ENCODE measurements at places on chromosomes 11 and 22.

DNA sequence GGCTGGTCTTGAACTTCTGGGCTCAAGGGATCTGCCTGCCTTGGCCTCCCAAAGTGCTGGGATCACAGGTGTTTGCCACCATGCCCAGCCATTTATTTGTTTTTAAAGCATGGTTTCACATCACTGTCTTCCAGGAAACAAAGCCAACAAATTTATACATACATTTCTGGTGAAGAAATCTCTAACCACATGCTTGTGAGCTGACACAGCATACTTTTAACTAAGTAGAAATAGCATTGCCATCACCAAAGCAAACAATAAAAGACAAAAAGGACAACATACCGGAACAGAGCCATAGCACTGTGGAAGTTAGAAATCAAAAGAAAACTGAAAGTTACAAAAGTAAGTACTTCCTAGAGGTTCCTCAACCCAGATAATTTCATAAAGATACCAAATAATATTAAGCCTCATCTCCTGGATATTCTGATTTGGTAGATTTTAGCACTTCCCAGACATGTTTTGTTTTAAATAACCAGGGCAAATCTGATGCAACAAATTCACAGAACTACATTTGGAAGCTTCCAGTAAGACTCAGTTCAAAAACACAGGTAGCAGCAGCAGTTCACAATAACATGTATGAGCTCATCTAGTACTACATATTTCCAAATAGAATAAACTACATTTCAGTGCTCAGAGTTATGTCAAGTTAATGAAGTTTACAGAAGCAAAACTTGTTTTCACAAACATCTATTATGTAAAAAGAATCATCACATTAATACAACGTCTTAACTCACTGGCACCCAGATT is 70.6 kb downstream of the RRAS2 start:
- DNase-seq, result no peak

DNA sequence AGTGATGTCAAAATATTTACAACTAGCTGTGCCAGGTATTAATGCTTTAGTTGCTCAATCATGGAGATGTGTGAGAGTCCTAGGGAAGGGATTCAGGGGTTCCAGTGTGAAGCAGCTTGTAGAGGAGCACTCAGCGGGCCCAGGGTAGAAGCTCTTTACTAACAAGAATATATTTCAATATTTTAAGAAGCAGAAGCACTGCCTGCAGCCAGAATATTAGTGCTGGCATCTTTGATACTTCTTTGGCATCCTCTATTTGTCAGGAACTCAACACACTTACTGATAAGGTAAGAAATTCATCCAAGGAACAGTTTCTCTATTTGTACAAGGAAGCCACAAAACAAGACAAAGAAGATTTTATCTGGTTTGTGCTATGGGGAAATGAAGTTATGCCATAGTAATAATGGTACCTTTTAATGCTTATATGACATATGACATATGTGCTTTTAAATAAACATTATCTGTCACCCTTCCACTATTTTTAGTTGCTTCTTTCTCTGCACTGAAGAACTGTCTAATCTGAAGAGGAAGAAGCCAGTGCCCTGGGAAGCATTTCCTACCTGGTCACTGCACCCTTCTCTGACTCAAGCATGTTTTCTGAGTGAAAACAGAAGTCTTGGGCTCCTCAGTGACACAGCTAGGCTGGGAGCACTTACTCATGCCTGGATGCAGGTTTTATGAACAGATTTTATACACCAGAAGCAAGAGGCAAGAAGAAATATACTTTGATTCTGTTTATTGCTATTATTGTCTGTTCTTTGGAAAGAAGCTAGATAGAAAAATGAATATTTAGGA is 388.1 kb upstream of the CCDC90B start:
- DNase-seq, result no peak

DNA sequence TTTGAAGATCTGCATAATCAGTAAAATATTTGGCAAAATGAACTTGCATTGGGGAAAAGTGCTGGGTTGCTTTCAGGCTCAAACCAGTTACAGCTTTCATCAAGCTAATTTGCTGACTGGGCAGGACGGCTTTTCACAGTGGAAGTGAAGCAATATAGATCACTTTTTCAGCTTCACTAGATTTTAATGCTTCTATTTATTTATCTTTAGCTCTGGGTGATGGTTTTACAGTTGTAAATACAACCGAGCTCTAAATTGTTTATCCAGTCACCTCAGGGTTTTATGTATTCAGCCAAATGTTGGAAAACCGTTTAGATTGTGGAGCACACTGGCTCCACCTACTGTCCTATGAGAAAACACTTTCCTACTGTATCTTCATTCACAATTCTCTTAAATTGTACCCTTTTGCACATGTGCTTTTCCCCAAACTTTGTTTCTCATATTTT is 58.2 kb downstream of the ACER3 start:
- DNase-seq, result no peak

- DNase-seq, result no peak
Measured at GRCh38 chr11:61164606-61165424, 3.6 kb upstream of the VPS37C start.

GRCh38 chr22:20299746-20300136 is 20.1 kb downstream of the DGCR6L start:
- DNase-seq, result no peak

DNA sequence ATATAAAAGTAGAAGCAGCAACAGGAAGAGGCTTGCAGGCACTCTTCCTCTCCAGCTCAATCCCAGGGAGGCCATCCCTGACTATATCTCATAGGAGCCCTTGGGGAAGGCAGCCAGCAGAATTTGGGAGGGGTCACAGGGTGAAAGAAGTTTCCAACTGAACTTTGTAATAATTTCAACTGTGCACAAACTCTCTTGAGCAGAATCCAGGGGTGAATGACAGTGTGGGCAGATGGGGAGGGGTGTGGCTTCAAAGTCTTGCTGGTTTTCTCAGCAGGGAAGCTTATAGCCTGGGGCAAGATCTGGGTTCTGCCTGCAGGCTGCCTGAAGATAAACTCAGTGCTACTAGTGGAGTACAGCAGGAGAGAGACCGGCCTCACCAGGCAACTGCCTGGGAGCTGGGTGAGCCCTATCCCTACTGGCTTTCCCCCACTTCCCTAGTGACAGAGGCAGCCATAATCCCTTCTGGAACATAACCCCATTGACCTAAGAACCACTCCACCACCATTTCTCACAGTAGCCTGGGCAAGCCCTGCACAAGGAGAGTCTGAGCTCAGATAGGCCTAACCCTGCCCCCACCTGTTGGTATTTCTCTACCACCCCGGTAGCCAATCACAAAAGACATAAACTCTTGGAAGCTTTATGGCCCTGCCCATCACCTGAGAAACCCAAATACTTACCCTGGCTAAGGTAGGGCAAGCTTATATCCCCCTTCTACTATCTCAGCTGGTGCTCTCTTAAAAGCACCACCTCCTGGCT is 17.8 kb upstream of the TTC12 start:
- DNase-seq, result no peak

DNA sequence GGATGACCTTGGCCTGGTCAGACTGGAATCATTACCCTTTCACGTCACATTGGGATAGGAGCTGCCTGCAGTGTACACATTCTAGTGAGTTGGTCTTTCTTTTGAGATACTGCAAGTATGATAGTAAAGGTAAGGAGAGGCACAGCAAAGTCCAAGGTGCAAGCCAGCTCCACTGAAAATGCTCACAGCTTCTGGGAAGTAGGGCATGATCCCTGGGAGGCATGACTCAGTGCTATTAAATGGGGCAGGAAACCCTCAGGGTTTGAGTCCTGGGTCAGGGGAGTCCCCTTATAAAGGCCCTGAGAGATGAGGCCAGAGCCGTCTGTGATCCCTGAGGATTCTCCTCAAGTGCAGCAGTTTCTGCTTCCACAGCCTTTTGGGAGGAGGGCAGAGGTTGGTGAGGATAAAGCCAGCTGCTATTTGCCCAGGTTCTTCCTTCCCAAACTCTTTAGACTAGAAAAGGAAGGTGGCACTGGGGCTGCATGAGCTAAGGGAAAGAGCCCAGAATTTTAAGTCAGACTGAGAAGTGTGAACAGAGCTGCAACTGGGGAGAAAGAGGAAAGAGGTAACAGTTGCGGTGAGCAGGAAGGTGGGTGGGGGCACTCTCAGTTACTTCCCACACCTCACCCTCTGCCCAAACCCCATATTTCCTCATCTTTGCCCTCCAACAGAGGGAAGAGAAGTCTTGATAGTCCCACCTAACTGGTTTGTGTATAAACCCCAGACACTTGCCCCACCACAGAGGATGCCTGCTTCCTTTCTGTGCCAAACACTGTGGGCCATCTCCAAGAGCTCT is 14.4 kb upstream of the OR52K1 start:
- DNase-seq, result no peak
